CD4-positive, alpha-beta T cell treated with Interleukin-4 for 4 hours (primary cell): ENCODE measurements at places on chromosomes 1 and 21.

DNA sequence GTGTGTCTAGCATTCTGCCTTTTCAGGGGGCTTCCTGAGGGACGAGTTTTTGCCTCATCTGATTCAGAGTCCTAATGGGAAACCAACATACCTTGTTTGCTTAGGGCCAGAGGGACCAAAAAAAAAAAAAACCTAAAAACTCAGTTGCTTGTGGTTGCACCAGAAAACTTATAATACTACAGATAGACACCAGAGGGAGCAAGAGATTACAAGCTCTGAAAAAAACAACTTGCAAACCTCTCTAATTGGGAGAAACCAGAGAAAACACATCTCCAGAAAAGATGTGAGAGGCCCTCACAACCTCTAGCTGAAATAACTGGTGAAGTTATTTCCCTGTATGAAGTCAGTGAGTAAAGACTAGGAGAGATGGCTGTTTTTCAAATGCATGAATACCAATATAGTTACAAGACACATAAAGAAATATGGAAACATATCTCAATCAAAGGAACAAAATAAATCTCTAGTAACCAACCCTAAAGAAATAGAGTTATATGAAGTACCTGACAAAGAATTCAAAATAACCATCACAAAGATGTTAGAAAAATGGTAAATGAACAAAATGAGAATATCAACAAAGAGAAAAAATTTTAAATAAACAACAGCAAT, 233.7 kb upstream of the NFIA start:
- no peak for DNase-seq

DNA sequence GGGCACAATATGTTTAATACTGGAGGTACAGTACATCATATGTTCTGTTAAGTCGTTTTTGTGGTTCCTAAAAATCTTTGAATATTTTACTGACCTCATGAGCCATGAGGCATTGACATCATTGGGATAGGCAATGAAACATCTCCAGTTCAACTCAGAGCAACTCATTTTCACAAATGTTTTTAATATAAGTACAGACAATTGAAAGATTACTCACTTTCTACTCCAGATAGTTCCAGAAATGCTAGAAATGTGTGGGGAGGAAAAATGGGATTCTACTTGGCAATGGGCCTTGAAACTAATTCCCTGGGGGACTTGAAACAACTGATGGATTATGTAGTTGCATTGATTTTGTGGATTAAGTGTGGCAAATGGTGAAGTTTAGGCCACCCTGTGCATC, 7.2 kb upstream of the C8B start:
- no peak for DNase-seq

- DNase-seq = no peak
These were observed 185.9 kb upstream of the EDN2 start for GRCh38 chr1:41670217-41670957.

- no peak for DNase-seq
These were observed 80.6 kb upstream of the SLFNL1 start for GRCh38 chr1:41101950-41102607.

DNA sequence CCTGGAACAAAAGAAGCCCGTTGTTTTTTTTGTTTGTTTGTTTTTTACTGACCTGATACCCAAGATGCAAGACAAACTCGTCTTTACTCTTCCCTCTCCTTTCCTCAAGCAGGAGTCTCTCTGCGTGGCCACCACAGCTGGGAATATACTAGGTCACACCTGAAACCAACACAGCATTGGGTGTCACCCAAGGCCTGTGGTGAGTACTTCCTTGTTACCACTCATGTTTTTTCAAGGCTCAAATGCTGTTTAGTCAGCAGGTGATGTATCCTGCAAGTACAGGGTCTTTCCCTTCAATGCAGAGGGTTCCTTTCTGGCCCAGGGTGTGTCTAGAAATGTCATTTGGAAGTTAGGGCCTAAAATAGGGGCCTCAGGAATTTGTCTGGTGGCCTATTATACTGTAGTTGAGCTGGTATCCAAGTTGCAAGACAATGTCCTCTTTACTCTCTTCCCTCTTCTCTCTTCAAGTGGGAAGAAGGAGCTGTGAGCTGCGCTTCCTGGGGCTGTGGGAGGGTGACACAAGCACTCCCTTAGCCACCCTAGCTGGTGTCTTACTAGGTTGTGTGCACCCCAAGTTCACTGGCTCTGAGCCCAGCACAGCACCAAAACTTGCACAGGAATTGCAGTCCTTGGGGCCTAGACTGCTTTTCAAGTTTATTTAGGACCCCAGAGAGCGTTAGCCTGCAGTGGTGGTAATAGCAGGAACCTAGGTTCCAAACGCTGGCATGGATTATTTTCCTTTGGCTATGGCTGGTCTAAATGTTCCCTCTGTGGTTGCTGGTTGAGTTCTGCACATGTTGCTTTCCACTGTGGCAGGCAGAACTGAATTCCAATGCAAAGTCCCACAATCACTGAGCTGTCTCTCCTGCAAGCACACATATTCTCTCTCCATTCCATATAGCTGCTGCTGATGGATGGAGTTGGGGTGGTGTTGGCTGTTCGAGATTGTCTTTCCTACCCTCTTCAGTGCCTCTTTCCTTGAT, 91.4 kb upstream of the LYPLAL1 start:
- DNase-seq = no peak

- DNase-seq = no peak
These were observed 40.2 kb downstream of the DHCR24 start for GRCh38 chr1:54846716-54847284.

DNA sequence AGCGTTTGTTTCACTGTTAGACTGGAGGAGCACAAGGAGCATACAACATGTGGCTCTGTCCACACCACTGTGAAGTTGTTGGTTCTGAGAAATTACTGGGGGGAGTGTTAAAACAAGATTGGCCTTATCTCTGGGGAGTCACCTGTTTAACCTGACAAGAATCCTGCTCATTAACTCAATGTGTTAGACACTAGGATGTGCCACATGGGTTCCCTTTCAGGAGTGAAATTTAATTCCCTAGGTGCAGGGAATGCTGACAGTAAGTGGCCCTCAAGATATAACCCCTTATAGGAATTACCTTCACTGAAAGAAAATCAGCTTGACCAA, 45.8 kb upstream of the WNT2B start:
- no peak for DNase-seq
